ENCODE measurements at places on chromosomes 2 and 18.
A peak's percentile ranks its signal among the peaks of the same experiment; 100 is the strongest.

DNA sequence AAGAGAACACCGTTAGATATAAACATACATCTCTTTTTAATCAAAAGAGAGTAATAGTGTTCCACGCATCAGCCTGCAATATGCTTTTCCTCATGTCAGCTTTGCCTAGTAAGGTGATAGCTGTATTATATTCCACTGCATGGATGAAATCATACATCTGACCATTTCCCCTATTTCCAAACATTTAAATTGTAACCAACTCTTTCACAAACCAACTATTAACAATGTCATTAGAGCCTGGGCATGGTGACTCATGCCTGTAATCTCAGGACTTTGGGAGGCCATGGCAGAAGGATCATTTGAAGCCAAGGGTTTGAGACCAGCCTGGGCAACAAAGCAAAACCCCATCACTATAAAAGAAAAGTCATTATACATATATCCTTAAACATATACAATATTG lies 284.8 kb downstream of the BCL11A start:
- no peak for DNase-seq

- DNase-seq, result no peak
Measured at GRCh38 chr2:29105375-29105774, 9.8 kb upstream of the CLIP4 start.

DNA sequence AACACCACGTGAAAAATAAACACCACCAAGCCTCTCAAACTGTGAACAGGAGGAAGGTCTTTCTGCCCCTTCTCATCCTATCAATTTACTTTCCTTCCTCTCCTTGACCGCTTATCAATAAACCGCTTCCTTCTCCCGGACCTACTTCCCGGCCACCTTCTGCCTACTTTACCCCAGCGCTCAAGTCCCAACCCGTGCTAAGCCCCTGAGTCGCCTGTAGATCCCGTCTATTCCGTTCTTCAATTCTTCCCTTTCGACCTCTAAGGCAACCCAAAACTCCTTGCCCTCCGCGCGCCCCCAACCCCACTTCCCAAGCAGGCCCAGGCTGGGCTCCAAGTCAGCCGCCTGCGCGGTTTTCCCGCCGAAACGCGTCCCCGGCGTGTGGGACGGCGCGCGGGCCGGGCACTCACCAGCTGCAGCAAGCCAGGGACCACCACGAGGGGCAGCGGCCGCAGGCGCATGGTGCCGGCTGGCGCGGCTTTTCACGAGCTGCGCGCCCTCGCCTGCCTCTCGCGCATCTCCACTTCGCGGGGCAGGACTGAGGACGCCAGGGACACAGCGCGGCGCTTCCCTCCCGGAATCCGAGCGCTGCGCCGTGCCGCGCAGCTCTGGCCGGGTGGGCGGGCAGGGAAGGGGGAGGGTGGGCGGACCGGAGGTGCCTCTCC lies at the start of gene NXPH2:
TSS of gene NXPH2 (minus strand) at position 610 of the 665 bp plus-strand sequence. CDS start at position 461, 149 bp downstream.
- no peak for DNase-seq

DNA sequence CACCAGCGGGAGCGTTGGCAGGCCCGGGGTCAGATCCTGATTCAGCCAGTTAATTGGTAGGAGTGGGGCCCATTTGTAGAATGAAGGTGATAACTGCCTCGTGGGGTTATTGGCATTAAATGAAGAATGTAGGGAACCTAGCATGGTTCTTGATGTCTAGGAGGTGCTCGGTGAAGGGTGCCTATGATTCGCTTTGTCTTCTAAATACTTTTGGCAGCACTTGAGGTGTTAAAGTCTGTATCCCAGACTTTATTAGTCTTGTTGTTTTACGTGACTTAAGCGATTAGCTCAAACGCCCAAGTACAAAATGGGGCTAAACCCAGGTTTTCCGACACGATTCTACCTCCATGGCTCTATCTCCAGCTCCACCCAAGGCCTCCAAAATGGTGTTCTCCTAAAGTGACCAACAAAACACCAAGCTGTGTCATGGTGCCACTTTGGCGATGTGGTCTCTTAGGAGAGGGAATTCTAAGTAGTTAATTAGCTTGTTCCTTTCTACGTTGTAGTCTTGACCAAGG lies 980 bp upstream of the PPP4R1 start:
- no peak for DNase-seq

- no peak for DNase-seq
Measured at GRCh38 chr2:177352441-177353186, 40.0 kb upstream of the AGPS start.

DNA sequence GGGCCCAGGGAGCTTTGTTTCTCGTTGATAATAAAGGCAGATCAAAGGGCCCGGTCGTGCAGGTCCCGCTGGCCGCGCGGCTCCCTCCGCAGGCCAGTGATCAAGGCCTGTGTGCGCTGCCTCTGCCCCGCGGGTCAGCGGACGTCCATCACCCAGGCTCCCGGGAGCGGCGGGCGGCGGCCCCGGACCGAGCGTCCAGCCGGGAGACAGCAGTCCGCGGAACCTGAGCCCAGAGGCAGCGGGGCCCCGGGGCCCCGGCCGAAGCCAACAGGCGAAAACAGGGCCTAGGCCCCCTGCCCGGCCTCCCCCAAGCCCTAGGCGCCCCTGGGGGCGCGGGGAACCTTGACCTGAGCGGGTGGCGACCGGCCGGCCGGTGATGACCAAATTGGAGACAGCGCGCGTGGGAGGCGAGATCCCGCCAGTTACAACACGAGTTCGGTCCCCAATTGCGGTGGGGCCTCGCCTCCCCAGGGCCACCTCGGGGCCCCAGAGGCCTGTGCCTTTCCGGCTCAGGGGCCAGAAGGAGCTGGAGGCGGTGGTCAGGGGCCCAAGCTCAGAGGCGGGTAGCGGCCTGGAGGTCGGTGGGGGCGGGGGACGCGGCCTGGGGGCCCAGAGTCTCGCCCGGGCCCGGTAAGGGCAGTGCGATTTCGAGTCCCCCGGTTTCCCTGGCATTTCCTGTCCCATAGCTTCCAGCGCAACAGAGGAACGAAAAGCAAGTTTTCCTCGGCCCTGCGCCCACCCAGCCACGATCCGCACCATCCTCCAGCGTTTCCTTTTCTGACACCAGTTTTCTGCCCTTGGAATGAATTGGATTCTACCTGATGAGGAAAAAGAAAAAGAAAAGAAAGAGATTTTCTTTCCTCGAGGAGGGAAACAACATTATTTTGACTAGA lies 5.9 kb downstream of the SP9 start:
- no peak for DNase-seq

GRCh38 chr2:220335591-220335915 lies 708.1 kb downstream of the SLC4A3 start:
- no peak for DNase-seq

DNA sequence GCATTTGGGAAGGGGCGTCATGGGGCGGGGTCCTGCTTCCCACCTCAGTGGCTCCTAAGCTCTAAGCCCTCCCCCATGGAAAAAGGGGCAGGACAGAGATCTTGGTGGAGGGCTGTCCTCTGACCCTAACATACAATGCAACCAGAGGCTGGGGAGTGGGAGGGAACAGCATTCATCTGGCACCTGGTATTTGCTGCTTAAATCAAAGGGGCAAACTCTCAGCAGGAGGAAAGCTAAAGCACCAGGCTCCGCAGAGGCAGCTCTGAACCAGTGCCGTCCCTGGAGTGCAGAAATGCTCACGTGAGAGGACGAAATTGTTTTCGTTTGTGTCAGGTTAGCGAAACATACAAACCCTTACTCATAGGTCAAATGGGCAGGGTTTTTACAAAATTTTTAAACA lies 92.7 kb upstream of the PXDN start:
- DNase-seq, result no peak

DNA sequence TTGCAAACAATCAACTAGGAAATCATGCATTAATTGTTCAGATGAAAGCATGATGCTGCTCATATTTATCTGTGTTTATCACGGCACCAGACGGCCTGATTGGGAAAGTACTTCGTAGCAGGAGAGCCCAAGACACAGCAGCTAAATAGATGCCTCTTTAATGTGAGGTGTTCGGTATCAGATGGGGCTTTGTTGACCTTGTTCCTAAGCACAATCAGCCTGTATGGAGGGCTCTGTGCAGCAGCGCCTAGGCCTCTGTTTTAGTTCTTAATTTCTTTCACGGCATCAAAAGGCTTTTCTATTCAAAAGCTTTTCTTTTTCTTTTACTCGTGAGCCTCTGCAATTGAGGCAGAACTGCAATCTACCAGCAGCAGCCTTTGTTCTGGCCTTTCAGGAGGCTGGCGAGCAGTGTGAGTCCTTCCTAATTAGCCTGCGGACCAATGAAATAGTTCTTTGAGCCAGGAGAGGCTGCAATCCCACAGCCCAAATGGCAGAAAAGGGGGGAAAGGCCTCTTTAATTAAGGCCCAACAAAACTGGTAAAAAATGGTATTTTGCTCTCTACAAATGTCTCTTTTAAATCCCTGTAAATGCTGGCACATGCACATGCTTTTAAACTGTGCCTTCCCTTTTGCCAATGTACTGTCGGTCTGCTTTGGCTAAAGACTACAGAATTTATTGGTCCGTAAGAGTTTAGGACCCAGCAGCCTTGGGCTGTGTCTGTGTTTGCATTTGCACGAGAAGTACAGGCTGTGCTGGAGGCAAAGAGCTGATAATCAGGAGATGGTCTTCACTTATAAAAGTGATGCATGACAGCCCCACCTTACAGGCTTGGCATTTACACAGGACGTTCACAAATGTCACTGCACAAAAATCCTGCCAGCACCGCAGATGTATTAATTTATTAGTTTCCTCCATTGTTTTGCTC lies 159.6 kb downstream of the RND3 start:
- DNase-seq, result no peak

DNA sequence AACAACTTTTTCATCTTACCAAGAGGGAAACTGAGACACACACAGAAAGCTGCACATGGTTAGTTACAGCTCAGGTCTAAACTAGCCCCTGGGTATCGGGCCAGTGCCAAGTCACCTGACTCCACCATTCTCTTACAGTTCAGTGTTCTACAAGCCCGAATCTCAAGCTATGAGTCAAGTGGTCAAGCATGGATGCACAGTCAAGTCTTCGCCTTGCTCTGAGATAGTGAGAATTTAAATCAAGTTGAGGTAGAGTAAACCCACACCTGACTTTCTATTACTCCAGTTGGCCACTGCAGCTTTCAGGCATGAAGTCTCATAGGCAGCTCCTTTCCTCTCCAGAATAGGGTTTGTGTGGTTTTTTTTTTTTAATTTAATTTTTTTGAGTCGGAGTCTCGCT lies 34.5 kb upstream of the ARL5A start:
- DNase-seq, result no peak

DNA sequence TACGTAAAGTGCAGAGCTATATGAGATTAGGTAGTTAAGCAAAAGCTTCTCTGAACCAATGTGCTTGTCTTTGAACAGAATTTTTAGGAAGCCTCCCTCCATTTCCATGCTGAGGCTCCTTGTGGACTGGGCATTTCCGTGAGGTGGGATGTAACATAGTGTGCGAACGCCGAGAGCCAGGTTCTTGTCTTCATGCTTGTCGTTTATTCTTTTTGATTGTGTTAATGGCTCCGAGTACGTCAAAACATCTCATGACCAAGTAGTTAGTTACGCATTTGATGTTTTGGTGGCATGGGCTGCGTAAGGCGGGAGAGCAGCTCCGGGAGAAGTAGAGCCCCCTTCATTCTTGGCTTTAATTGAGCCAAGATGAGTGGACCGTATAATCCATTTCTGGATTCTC lies 32.9 kb downstream of the DGKD start:
- no peak for DNase-seq

DNA sequence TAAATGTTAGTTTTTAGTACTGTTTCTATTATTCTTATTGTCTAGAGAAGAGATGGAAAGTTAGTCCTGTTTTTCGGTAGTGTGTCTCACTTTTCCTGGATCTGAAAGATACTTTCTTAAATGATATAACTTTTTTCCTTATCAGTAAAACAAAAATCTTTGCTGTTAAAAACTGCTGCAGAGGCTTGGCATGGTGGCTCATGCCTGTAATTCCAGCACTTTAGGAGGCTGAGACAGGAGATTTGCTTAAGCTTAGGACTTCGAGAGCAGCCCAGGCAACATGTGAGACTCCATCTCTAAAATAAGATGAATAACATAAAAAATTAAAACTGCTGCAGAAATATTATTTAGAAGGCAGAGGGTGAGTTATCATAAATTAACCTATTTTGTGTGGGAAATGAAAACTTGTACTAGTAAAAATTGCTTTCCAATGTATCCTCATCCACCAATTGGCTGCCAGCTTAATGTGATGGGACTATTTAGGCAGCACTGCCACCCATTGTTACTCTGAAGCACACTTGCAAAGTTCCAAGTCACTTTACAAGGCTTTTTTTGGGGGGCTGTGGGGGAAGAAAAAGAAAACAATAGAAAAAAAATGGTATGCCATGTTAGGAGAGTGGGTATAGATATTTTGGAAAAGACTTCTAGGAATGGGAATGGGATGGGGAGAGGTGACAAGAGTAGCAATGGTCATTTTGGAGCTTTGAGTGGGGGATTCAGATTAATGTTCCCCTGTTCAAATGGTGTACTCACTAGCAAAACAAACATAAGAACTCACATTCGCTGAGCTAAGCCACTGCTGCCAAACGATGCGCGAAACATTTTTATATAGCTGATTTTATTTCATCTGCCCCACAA lies 62.7 kb downstream of the MEIS1 start:
- DNase-seq, result no peak

GRCh38 chr2:98258906-98259305 lies 87.3 kb upstream of the CNGA3 start:
- DNase-seq, result no peak

GRCh38 chr2:211823886-211824479 lies 714.6 kb downstream of the ERBB4 start:
- DNase-seq, result no peak

DNA sequence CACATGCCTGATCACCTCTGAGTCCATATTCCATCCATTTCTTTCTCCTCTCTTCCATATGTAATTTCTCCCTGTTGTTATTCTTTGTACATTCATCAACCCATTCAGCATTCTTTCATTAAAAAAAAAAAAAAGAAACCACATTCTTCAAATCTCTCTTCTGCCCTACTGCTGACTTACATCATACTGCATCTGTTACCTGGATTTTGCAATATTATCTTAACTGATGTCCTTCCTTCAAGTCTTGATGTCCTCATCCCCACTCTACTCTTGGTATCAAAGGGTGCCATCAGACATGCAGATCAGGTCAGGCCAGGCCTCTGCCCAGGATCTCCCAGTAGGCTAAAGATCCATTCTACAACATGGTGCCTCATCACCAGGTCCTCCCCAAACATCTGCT lies 90.6 kb downstream of the SGPP2 start:
- no peak for DNase-seq

GRCh38 chr2:115739574-115739973 lies 1297.1 kb downstream of the DPP10 start:
- DNase-seq, result no peak

- DNase-seq, result no peak
Measured at GRCh38 chr18:8766559-8767293, 61.4 kb downstream of the MTCL1 start.

GRCh38 chr2:66362701-66363100 lies 72.2 kb upstream of the MEIS1 start:
- no peak for DNase-seq

- DNase-seq, result no peak
Measured at GRCh38 chr2:160043265-160043664, 19.1 kb downstream of the PLA2R1 start.

GRCh38 chr2:237474931-237475703 lies 11.9 kb upstream of the MLPH start:
- peak; percentile 66 for DNase-seq

DNA sequence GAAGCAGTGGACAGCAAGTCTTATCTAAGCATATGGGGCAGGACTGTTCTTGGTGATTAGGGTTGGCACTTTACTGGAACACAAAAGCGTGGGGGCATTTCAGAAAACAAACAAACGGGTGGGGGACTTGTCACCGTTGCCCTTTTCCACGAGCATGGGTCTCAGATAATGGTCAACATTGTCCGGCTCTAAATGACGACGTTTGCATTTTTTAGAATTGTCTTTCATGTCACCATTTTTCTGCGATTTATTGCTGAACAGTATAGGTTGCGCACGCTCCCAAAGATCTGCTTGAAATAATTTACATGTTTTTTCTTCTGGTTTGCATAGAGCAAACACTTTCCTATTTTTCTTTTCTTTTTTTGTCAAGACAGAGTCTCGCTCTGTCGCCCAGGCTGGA lies 46.6 kb upstream of the TBC1D8 start:
- no peak for DNase-seq

All from AG10803 (cell line).